ENCODE measurements at places on chromosomes 11 and 22. TPM values are rescaled to one million over a fixed set of nuclear protein-coding genes. Genes with fewer than 3 reads are reported as not detected.

The ALDH3B2 gene
- total RNA-seq: 3.3 TPM

The NPAS4 gene
- 1.4 TPM for total RNA-seq

The CCDC81 gene
- 2.9 TPM for total RNA-seq

The SIK2 gene
- total RNA-seq: 25.4 TPM

The POTEH gene
- total RNA-seq: not detected

The LBHD1 gene
- total RNA-seq: 2.9 TPM

The GCAT gene
- total RNA-seq: 16.7 TPM

The CDC42EP1 gene
- total RNA-seq: 25.5 TPM

The CLCF1 gene
- 5.3 TPM for total RNA-seq

The RNF121 gene
- 27.7 TPM for total RNA-seq

Measured in tongue (tissue), 3 donors.